ENCODE measurements at places on chromosomes 7 and 10. TPM values are rescaled to one million over a fixed set of nuclear protein-coding genes. Genes with fewer than 3 reads are reported as not detected.

Gene TMEM196
- total RNA-seq, result 0.12 TPM

Gene OR2A12
- 0.39 TPM for total RNA-seq

- H3K27ac ChIP-seq, result no peak overlapping the region
- H3K4me3 ChIP-seq, result no peak overlapping the region
- peaks cover 3% of the 10 kb centered on the region for H3K36me3 ChIP-seq
- peaks cover 3% of the 10 kb centered on the region for H3K4me1 ChIP-seq
- DNase-seq, result no peak
These were observed 48.0 kb downstream of the ZNF467 start for GRCh38 chr7:149725426-149725821.

Gene LLCFC1
- total RNA-seq, result 38.5 TPM

DNA sequence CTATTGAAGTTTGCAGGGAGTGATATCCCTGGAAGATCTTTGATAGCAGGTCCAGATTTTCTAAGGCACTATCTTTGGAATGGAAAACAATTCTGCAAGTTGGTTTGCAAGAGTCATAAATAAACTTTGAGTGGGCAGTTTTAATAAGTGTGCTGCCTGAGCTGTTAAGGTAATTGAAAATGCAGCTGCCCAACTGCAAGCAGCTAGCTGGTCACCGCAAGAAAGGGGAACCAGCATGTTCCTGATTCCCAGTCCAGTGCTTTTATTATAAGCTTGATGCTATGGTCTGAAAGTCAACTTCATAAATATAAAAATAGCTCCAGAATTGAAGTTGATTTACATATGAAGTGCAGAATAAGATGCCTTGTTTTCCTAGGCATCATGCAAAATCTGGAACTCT, 308.4 kb downstream of the ZNF248 start:
- H3K4me1 ChIP-seq, result no peaks in the 10 kb centered on the region
- H3K4me3 ChIP-seq, result no peak overlapping the region
- H3K27ac ChIP-seq, result no peak overlapping the region
- no peaks in the 10 kb centered on the region for H3K27me3 ChIP-seq
- no peaks in the 10 kb centered on the region for H3K36me3 ChIP-seq
- DNase-seq, result no peak

Gene PON1
- 0.12 TPM for total RNA-seq

Gene TMEM60
- 21.7 TPM for total RNA-seq

Gene DIP2C
- total RNA-seq, result 30.1 TPM

GRCh38 chr7:106254525-106255116, 30.2 kb downstream of the NAMPT start:
- no peak for DNase-seq
- H3K36me3 ChIP-seq, result no peaks in the 10 kb centered on the region
- no peaks in the 10 kb centered on the region for H3K4me1 ChIP-seq
- H3K27me3 ChIP-seq, result no peaks in the 10 kb centered on the region
- H3K4me3 ChIP-seq, result no peak overlapping the region

Gene EIF5AL1
- total RNA-seq, result 5.7 TPM

- H3K27ac ChIP-seq, result no peak overlapping the region
- no peaks in the 10 kb centered on the region for H3K36me3 ChIP-seq
- no peaks in the 10 kb centered on the region for H3K27me3 ChIP-seq
- no peak for DNase-seq
These were observed 165.4 kb downstream of the ADAM12 start for GRCh38 chr10:126222736-126223511.

- no peaks in the 10 kb centered on the region for H3K4me1 ChIP-seq
- no peak overlapping the region for H3K4me3 ChIP-seq
- no peaks in the 10 kb centered on the region for H3K27me3 ChIP-seq
- no peaks in the 10 kb centered on the region for H3K36me3 ChIP-seq
- H3K27ac ChIP-seq, result no peak overlapping the region
These were observed 29.2 kb downstream of the CALML5 start for GRCh38 chr10:5470062-5470751.

DNA sequence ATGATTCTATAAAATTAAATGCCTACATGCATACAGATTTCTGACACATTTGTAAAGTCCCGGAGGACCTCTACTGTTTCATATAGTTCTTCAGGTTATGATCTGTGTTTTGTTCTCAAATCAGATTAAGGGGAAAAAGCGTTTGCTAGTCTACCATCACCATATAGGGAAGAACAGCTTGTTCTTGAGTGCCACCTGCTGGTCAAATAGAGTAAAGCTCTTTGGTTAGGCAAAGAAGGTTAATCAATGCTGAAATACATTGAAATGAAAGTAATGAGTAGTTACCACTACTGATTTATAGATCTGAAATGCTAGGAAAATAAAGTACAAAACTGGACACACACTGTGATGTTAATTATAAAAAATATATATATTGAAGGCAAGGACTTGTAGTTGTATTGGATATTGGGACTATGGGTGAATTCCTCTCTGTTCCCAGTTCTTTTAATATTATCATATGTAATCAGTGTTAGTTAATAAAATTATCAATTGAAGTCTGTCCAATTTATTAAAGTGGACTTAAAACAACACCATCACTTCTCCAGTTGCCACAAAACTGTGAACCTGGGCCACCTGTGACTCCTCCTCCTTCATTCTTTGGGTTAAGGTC, 72.6 kb upstream of the PDLIM1 start:
- peak; percentile 60 for DNase-seq
- H3K4me3 ChIP-seq, result no peak overlapping the region
- no peaks in the 10 kb centered on the region for H3K27me3 ChIP-seq
- no peaks in the 10 kb centered on the region for H3K36me3 ChIP-seq
- H3K27ac ChIP-seq, result no peak overlapping the region

GRCh38 chr7:33757563-33758165, 147.7 kb upstream of the BMPER start:
- peak; percentile 80 for DNase-seq
- no peaks in the 10 kb centered on the region for H3K27me3 ChIP-seq
- H3K4me1 ChIP-seq, result no peaks in the 10 kb centered on the region
- no peak overlapping the region for H3K4me3 ChIP-seq
- no peaks in the 10 kb centered on the region for H3K36me3 ChIP-seq

- H3K4me1 ChIP-seq, result no peaks in the 10 kb centered on the region
- no peaks in the 10 kb centered on the region for H3K27me3 ChIP-seq
- H3K27ac ChIP-seq, result no peak overlapping the region
- DNase-seq, result no peak
These were observed 142.9 kb upstream of the AHR start for GRCh38 chr7:17155529-17155928.

- no peaks in the 10 kb centered on the region for H3K36me3 ChIP-seq
- no peaks in the 10 kb centered on the region for H3K4me1 ChIP-seq
- H3K4me3 ChIP-seq, result no peak overlapping the region
- H3K27me3 ChIP-seq, result no peaks in the 10 kb centered on the region
- H3K27ac ChIP-seq, result no peak overlapping the region
These were observed 23.4 kb downstream of the VWA2 start for GRCh38 chr10:114262496-114262895.

Gene PRF1
- total RNA-seq, result 1.8 TPM

- H3K27me3 ChIP-seq, result no peaks in the 10 kb centered on the region
- no peak for DNase-seq
- H3K4me1 ChIP-seq, result no peaks in the 10 kb centered on the region
- H3K36me3 ChIP-seq, result no peaks in the 10 kb centered on the region
These were observed 302.2 kb downstream of the RPS24 start for GRCh38 chr10:78335691-78336401.

DNA sequence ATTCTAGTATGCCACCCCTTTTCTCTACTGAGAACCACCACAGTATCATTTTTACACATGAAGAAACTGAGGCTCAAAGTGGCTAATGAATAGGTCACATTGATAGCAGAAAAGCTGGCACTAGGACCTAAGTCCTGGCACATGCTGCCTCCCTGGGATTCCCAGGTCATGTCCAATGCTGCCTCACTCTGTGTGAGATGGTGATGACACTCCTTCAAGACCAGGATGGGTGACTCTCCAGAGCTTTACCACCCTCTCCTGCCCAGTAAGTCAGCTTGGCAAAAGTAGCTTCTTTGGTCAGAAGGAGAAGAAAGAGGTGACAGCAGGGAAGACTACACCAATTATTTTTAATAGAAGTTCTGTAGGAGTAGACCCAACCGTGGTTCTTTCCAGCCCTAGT, 13.3 kb upstream of the AKR1B10 start:
- H3K4me3 ChIP-seq, result no peak overlapping the region
- H3K27me3 ChIP-seq, result no peaks in the 10 kb centered on the region
- peaks cover 11% of the 10 kb centered on the region for H3K4me1 ChIP-seq
- no peak for DNase-seq
- no peak overlapping the region for H3K27ac ChIP-seq
- H3K36me3 ChIP-seq, result no peaks in the 10 kb centered on the region

GRCh38 chr7:128733278-128733645, 5.9 kb upstream of the CALU start:
- no peak for DNase-seq
- H3K36me3 ChIP-seq, result no peaks in the 10 kb centered on the region
- H3K4me1 ChIP-seq, result peaks cover 3% of the 10 kb centered on the region

DNA sequence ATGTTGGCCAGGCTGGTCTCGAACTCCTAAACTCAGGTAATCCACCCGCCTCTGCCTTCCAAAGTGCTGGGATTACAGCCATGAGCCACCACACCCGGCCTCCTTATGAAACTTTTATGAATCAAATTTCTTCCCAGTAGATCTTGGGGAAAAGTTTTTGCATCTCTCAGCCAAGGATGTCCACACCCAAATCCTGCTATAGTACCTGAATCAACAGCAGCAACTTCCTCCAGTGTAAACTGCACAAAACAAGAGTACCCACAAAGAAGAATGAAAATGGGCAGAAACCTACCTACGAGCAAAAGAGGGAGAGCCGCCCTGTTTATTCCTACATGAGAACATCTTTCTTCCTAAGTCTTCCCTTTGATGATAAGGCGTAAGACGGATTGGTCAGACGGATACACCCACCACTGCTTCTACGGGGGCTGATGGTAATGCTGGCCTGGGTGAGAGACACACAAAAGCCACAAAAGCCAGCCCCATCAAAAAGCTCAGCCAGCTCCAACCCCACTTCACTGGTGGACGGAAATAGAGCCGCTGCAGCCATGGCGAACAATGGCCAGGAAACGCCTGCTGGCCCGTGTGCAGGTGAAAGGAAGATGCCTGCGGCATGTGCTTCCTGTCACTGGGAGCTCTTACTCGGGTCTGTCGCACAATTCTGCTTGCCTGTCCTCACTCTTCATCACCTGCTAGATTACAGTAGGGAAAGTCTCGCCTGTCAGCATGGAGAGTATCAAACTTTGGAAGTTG, 10.4 kb downstream of the JCAD start:
- H3K4me1 ChIP-seq, result peaks cover 11% of the 10 kb centered on the region
- no peaks in the 10 kb centered on the region for H3K36me3 ChIP-seq

- H3K36me3 ChIP-seq, result no peaks in the 10 kb centered on the region
- H3K27ac ChIP-seq, result no peak overlapping the region
- no peaks in the 10 kb centered on the region for H3K27me3 ChIP-seq
- no peak overlapping the region for H3K4me3 ChIP-seq
- no peaks in the 10 kb centered on the region for H3K4me1 ChIP-seq
- no peak for DNase-seq
These were observed 35.5 kb downstream of the ADRA2A start for GRCh38 chr10:111112333-111112732.

- H3K36me3 ChIP-seq, result no peaks in the 10 kb centered on the region
- no peaks in the 10 kb centered on the region for H3K4me1 ChIP-seq
- H3K27ac ChIP-seq, result no peak overlapping the region
These were observed 223.7 kb downstream of the LHFPL3 start for GRCh38 chr7:104552102-104552501.

DNA sequence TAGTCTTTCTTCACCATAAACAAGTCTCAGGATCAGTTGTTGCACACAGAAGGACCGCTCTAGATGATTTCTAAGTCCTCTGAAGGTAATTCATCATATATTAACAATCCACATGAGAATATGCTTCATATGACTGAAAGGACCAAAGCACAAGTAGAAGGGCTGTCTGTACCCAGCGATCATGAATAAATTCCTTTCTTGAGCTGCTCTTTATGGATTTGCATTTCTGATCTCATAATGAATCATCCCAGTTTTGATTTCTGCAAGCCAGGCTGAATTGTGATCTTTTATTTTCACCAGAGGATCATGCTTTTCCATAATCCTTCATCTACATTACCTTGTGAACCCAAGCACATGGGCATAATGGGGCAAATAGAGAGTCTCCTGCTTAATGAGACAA, 675.6 kb downstream of the MAGI2 start:
- no peak overlapping the region for H3K4me3 ChIP-seq
- H3K27me3 ChIP-seq, result no peaks in the 10 kb centered on the region
- no peak for DNase-seq
- no peaks in the 10 kb centered on the region for H3K36me3 ChIP-seq
- H3K4me1 ChIP-seq, result no peaks in the 10 kb centered on the region

DNA sequence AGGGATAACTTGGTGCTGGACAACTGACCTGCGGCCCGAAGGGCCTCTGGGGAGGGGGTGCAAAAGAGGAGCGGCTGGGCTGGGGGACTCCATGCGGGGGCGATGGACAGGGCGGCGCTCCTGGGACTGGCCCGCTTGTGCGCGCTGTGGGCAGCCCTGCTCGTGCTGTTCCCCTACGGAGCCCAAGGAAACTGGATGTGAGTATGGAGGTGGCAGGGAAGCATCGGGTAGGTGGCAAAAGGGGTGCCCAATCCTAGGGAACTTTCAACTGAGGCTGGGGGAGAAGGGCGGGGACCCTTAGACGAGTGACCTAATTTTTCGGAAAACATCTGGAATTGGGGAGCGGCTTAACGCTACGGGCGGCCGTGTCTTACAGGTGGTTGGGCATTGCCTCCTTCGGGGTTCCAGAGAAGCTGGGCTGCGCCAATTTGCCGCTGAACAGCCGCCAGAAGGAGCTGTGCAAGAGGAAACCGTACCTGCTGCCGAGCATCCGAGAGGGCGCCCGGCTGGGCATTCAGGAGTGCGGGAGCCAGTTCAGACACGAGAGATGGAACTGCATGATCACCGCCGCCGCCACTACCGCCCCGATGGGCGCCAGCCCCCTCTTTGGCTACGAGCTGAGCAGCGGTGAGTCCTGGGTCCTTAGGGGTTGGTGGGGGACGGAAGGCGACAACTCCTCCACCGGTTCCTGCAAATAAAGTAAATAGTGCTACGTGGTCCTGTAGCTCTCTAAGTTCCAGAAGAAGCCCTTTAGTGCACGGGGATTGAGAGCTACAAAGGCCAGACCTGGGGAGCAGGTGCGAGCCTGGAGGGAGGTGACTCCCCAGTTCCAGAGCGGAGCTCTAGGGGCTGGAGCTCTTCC, 622 bp downstream of the WNT16 start:
- peak overlapping the region; percentile 14 for H3K4me3 ChIP-seq
- H3K4me1 ChIP-seq, result peaks cover 7% of the 10 kb centered on the region
- no peak for DNase-seq
- no peaks in the 10 kb centered on the region for H3K27me3 ChIP-seq
- no peak overlapping the region for H3K27ac ChIP-seq

DNA sequence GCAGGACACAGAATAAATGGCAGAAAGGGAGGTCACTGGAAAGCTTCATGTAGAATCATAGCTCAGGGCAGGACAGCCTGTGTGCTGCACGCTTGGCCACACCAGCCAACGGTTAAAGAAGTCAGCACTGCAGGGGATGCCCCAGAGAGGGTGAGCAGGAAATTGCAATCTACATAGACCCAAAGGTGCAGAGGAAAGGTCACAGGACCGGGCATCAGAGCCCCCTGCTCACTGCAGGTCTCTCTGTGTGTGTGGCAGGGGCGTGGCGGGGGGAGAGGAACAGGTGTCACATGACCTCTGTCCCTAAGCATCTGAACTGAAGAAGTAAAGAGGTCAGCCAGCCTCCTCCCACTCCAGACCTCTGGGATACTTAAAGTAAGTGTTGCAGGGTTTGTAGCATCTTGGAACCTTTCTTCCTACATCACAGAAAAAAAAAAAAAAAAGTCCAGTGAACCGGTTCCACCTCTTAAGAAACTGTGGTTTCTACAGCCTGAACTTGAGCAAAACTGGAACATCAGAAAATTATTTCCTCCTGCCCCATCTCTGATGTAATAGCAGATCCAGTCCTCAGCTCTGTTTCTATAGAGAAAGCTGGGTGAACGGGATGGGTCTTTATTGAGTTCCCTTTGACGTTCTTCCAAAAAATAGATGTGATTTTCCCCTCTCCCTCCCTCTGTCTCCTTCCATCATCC, 64.3 kb downstream of the RGS10 start:
- H3K4me3 ChIP-seq, result no peak overlapping the region
- no peak overlapping the region for H3K27ac ChIP-seq
- H3K4me1 ChIP-seq, result no peaks in the 10 kb centered on the region
- H3K36me3 ChIP-seq, result no peaks in the 10 kb centered on the region
- no peak for DNase-seq
